ENCODE measurements at places on chromosomes 6 and 20. TPM values are rescaled to one million over a fixed set of nuclear protein-coding genes. Genes with fewer than 3 reads are reported as not detected.
A peak's percentile ranks its signal among the peaks of the same experiment; 100 is the strongest.

DNA sequence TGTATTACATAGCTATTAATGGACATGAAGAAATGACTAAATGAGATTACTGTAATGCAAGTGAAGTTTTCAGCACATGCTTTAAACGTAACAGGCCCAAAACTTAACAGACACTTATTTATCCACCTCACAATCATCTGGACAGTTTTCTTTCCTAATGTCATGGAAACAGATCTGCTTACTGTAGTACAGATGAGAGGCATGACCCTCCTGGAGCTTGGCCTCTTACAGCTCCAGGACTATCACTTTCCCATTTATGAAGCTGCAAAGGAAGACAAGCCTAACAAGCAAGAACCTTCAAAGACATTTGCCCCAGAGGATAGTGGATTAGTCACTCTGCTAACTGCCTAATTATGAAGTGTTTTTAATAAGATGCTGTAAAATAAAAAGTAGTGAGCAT is 419.3 kb downstream of the PHF3 start:
- no peak for DNase-seq

- DNase-seq, result no peak
Observed at GRCh38 chr6:40626886-40627285, 39.7 kb upstream of the LRFN2 start.

- no peak for DNase-seq
Observed at GRCh38 chr20:5041433-5041832, 40.1 kb upstream of the SLC23A2 start.

- DNase-seq, result no peak
Observed at GRCh38 chr20:54759589-54759988, 284.2 kb downstream of the DOK5 start.

- DNase-seq, result no peak
Observed at GRCh38 chr6:3282476-3283236, 23.9 kb downstream of the PSMG4 start.

- DNase-seq, result no peak
Observed at GRCh38 chr20:56440346-56441007, 27.9 kb upstream of the RTF2 start.

GRCh38 chr6:118677193-118677592 is 25.8 kb upstream of the CEP85L start:
- no peak for DNase-seq

DNA sequence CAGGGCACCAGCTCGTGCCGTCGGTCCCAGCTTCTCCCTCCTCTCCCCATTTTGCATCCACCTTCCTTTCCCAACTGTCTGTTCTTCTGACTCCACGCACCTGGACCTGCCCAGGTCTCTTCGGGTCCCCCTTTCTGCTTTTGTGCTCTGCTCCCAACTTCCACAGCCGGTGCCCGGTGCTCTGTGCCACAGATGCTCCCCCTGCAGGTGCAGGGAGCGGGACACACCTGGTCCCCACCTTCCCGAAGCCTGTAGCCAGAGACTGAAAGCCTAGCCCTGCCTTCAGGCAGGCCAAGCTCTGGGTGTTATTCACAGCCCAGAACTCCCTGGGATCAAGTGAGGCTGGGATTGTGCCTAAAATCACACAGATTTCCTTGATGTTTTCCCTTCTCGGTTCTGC is 24.6 kb upstream of the BMP7 start:
- DNase-seq, result no peak

GRCh38 chr20:35972462-35972861 is 4.1 kb downstream of the CNBD2 start:
- no peak for DNase-seq

- no peak for DNase-seq
Observed at GRCh38 chr20:62473717-62474603, 1.8 kb downstream of the GATA5 start.

DNA sequence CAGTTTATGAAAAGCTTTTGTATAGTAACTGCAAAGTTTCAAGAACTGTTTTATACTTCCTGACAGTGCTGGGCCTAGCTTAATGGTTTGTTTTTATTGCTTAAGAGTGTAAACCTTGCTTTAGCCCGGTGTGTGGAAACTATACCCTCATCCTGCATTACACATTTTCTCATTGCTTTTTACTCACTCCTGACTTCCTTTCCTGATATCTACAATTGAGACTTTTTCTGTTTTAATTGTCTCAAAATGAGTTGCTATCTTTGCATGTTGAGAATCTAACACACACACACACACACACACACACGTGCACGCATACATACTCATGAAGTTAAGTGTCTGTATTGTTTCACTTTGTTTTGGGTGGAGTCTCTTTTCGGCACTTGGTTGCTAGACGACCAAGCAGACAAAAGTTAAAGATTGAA is 16.7 kb downstream of the BMP2 start:
- no peak for DNase-seq

DNA sequence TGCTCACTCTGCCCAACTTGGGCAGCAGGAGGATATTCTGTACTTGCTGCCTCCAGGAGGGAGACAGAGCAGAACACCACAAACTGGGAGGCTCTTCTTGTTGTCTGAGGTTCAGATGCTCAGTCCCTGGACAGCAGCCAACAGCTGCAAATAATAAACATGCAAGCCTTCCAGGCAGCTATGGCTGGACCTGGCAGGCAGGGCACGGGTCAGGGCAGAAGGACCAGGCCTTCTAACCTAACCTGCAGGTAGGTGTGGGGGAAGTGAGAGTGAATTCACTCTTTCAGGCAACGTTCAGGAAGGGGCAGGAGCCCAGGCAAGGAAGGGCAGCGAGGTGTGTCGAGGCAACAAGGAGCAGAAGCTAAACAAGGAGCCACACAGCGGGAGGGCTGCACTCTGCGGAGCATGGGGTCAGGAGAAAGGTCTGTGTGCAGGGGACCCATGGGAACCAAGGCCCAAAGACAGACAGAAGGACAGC is 31.5 kb downstream of the NINL start:
- no peak for DNase-seq

DNA sequence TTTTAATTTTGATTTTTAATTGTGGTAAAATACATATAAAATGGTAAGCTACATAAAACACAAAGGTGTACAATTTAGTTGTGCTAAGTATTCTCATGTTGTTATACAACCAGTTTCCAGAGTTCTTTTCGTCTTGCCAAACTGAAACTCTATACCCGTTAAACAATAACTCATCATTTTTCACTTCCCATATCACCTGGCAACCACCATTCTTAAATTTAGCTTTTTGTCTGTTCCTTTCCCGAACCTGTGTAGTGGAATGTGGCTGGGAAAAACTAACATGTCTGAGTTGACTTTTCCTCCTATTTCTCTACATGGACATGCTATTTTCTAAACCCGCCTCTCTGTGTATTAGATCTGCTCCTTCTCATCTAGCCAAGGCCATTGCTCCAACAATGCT is 27.6 kb downstream of the RPRD1B start:
- DNase-seq, result no peak

GRCh38 chr6:138336221-138336620 is 41.5 kb upstream of the SMIM28 start:
- DNase-seq, result no peak

DNA sequence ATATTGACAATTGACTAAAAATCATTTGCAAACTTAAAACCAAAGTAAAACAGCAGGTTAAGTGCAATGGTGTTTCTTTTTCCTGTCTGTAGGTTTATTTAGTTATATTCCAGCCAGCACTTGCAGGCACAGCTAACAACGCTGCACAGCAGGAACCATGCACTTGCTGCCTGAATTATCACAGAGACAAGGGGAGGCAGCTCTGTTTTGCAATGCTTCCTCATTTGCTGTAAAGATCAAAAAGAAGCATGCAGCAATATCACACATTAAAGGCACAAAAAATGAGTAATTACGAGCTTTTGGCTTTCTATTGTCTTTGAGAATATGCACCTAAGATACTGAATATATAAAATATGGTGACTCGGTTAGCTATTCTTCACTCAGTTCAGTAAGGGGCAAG is 241.9 kb downstream of the EPHA7 start:
- no peak for DNase-seq

- no peak for DNase-seq
Observed at GRCh38 chr20:13425381-13426135, 204.5 kb downstream of the ISM1 start.

DNA sequence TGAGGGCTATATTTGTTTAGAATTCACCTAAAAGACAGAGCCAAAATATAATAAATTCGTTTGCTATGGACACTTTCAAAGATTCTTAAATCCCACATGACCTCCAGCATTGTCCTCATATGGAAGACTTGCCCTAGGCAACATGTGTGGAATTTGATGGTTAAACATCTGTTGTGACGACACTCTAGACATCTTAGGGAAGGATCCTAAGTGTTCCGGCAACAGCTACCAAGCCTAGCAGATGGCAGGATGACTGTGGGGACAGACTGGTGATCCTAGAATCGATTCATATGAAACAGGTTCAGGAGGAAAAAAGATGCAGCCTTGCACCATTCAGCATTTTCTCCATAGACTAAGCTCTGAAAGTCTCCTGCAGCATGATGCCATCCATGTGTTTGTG is 77.6 kb upstream of the BACH2 start:
- no peak for DNase-seq

DNA sequence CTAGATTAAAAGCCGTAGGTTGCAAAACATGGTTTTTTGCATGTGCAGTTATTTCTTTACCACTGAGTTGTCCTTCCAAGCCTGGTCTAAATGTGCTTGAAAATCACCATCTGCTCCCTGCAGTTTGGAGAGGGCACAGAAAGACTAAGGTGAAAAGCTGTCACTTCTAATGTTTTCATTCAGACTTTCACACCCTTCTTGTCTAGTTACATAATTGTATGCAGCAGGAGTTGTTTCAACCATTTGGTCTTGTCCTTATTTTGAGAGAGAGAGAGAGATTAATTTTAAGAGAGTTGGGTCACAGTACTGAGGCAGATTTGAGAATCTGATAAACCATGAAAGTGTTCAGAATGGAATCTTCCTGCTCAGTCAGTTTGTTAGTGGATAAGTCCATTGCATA is 82.5 kb downstream of the ARID1B start:
- no peak for DNase-seq

DNA sequence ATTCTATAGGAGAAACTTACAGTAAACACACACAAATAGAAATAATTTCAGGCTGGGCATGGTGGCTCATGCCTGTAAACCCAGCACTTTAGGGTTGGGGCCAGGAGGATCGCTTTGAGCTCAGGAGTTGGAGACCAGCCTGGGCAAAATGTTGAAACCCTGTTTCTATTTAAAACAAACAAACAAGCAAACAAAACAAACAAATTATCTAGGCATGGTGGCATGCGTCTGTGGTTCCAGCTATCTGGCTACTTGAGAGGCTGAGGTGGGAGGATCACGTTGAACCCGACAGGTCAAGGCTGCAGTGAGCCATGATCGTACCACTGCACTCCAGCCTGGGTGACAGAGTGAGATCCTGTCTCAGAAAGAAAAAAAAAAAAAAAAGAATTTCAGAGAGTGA is 64.0 kb downstream of the NHLRC1 start:
- no peak for DNase-seq

- DNase-seq, result no peak
Observed at GRCh38 chr6:118485601-118486550, 62.2 kb upstream of the PLN start.

DNA sequence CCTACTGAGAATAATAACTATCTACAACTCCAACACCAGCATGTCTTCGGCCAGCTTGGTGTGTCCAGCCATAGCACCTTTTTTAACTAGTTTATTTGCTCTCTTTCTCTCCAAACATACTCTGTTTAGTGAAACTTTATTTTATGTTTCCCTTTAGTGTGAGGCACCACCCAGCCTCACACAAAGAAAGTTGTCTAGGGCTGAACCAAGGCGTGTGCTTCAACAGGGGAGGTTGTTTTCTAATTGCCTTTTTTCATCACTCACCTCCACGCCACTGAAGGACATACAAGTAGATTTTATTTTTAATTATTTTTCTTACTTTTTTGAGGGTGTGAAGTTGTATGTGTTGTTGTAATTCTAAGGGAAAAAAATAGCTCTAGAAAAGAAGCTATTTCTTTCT is 125.6 kb upstream of the MARCKS start:
- no peak for DNase-seq

DNA sequence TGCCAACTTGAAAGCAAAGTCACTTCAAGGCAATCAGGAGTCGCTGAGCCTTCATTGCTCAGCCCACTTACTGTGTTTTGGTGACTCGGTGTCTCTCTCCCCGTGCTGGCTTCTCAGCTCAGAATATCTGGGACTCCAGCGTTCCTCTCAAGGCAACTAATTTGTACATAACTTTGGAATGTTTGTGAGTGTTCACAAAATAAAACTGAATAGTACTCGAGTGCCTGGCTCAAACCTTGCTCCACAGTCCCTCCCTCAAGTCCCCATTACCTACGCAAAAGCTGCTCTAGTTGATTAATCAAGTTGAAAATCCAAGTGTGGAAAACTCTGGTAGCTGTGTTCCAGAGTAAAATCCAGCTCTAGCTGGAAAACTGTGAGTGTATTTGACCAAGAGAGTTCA is 8.6 kb downstream of the IPCEF1 start:
- no peak for DNase-seq

GRCh38 chr6:109440331-109441068 is at the start of the genes PPIL6 and SMPD2:
Gene PPIL6, minus strand, starts transcription at chr6:109440628. Its CDS starts 38 bp downstream, at chr6:109440590.
Gene SMPD2, plus strand, starts transcription at chr6:109440724. Its CDS starts 398 bp downstream, at chr6:109441122.
- DNase-seq, result peak; percentile 60

- no peak for DNase-seq
Observed at GRCh38 chr6:3450888-3451287, 6.0 kb downstream of the SLC22A23 start.

DNA sequence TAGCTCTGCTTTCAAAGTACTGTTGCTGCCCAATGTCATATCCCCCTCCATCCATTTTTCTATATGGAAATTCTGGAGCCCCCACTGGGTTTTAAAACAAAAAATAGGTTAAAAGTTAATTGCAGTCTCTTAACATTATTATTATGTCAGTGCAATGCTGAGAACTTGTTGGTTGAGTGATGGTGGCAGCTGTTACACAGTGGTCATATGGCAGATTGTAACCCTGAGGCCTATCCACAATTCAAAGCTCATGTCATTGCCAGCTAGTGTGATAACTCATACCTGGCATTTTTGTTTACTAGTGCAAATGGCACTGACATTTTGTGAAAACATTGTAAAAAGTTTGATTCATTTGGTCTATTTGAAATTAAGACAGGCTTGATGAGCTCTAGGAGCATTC is 305.7 kb upstream of the FLRT3 start:
- DNase-seq, result no peak

DNA sequence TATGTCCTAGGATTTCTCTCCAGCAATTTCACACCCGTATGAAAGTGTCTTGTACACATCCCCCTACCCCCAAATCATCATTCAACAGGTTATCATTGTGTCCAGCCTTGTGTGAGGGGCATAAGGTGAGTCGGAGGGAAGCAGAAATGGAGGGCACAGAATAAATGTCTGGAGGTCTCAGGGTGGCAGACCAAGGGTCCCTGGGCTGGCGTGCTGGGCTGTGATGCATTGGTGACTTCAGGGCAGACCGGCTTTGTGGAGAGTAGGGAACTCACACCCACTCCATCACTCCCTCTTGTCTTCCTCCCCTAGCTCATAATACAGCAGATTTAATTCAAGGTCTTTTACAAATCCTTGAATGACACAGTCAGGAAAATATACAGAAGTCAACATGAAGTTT is 191.7 kb upstream of the PMEPA1 start:
- DNase-seq, result no peak

GRCh38 chr20:43987018-43987417 is 72.4 kb downstream of the TOX2 start:
- DNase-seq, result no peak

The CTCFL gene
- not detected for polyA plus RNA-seq

The BFSP1 gene
- 2.0 TPM for polyA plus RNA-seq

The SPINT3 gene
- polyA plus RNA-seq, result not detected

The PACSIN1 gene
- 0.20 TPM for polyA plus RNA-seq

The CLDN20 gene
- polyA plus RNA-seq, result 0.06 TPM

The HLA-DOA gene
- 5.7 TPM for polyA plus RNA-seq

The CLIC1 gene
- 303 TPM for polyA plus RNA-seq

The UBE3D gene
- 4.0 TPM for polyA plus RNA-seq

The TBX18 gene
- polyA plus RNA-seq, result 8.3 TPM

The PBOV1 gene
- polyA plus RNA-seq, result not detected

The WFDC5 gene
- polyA plus RNA-seq, result 0.27 TPM

The NRN1 gene
- 22.7 TPM for polyA plus RNA-seq

The TPMT gene
- polyA plus RNA-seq, result 8.9 TPM

All from urinary bladder (tissue), 4 donors.